ENCODE measurements at places on chromosomes 13 and 19.

- no peak for DNase-seq
Observed at GRCh38 chr13:113226873-113227450, 17.5 kb downstream of the CUL4A start.

DNA sequence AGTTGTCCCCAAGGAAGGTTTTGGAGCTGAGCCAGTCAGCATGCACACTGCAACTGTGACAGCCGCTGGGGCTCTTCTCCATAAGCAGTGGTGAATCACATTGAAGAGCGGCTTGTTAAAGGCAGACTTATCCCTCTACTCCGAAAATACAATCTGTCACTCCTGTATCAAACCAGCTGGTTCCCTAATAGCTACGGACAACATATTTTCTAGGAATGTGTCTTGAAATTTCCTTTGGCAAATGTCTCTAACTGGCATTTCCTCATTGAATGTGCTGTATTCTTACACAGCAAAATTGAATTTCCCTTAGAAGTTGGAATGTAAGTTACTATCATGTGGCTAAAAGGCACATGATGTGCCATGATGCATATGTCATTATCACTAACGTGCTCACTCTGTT is 104.0 kb upstream of the GPR12 start:
- DNase-seq, result no peak

GRCh38 chr13:103349211-103349980 is 283.2 kb upstream of the SLC10A2 start:
- DNase-seq, result no peak

- DNase-seq, result no peak
Observed at GRCh38 chr19:55390461-55390880, 4.7 kb downstream of the RPL28 start.

DNA sequence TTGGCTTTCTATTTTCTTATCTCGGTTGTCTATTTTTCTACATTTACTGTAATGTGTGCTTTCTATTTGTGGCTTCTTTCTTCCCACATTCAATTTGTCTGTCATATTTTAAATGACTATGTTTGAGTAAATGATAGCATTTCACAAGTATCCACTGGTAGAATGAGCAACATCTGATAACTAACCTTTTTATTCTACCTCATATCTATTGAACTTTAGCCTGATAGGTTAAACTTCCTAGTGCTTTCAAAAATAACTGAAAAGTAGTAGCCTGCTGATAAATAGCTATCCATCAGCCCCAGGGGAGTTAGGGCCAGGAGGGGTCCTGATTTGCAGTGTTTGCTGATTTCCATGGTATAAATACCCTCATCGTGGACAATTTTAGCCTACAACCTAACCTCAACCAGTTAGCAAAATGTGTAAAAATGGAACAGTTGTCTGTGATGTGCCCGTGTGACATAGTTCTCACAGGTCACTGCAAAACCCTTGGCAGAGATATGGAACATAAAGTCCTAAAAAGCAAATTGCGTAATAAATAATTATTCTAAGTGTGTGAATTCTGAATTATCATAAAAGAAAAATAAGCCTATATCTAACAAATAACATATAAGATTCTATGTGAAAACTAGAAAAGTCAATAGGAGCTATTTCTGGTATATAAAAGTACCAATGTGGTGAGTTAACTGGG is 32.1 kb downstream of the KCTD12 start:
- no peak for DNase-seq

DNA sequence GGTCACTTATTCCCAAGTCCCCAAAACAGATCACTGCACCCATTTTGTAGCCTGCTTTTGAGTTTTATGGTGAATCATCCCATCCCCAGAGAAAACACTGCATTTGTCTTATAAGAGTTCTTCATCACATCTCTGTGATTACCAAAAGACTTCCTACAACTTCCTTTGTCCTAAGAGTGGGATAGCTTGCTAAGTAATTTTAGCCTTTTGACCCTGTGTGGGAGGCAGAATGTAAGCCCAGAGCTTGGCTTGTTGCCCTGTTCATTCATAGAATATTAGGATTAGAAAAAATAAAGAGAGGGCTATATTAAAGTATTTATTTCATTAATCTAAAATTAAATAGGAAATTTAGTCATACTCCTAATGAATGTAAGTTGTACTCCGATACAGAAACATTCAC is 213.3 kb downstream of the MZT1 start:
- DNase-seq, result no peak

- DNase-seq, result no peak
Observed at GRCh38 chr13:112668924-112669323, 20.9 kb upstream of the ATP11A start.

- DNase-seq, result no peak
Observed at GRCh38 chr13:113113846-113114271, 8.3 kb downstream of the F7 start.

DNA sequence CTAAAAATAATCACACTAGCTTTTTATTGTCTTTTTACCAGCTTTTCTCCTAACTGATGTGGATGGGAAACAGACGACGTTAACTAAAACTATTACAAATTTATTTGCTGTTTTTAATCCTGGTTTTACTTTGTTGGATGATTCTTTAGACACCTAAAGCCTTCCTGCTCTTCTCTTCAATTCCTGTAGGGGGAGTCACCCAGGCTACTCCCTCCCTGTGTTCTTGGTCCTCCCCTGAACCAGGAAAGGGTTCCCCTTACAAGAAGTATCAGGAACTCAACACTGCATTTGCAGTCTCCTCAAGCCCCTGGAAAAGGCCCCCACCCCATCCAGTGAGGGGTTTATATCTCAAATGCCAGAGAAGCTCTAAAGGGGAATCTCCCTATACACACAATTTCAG is 206.1 kb downstream of the SUCLA2 start:
- no peak for DNase-seq

- DNase-seq, result no peak
Observed at GRCh38 chr13:27793507-27794367, 1.5 kb downstream of the GSX1 start.

DNA sequence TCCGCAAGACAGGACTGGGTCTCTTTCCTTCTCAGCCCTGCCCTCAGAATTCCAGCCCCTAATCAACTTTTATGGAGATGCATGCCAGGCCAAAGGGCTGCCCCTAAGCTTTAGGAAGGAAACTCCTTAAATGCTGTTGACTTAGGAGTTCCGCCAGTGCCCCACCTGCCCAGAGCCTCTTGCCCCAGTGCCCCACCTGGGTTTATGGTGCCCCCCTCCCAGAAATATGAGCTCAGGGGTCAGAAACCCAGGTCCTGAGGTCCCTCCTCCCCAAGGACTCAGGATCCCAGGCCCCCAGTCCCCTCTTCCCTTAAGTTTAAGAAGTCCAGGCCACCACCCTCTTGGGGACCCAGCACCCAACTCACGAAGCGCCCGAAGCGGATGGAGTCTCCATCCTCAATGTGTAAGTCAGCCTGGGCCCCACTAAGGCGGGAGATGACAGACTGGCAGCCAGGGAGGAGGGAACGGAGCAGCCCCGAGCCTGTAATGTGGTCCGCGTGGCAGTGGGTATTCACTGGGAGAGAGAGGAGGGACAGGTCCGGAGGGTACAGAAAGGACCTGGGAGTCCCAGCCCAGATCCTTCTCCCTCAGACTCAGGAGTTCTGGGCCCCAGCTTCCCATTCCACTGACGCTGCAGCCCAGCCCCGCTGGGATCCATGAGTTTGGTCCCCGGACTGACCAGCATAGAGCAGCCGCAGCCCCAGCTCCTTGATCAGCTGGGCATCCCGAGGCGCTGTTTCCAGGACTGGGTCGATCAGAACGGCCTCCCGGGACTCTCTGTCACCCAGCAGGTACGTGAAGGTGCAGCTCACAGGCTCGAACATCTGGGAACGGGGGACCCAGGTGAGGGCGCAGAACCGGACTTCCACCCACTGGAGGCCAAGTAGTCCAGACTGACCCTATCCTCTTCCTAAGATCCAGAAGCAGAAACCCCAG is 897 bp downstream of the ETHE1 start:
- no peak for DNase-seq

DNA sequence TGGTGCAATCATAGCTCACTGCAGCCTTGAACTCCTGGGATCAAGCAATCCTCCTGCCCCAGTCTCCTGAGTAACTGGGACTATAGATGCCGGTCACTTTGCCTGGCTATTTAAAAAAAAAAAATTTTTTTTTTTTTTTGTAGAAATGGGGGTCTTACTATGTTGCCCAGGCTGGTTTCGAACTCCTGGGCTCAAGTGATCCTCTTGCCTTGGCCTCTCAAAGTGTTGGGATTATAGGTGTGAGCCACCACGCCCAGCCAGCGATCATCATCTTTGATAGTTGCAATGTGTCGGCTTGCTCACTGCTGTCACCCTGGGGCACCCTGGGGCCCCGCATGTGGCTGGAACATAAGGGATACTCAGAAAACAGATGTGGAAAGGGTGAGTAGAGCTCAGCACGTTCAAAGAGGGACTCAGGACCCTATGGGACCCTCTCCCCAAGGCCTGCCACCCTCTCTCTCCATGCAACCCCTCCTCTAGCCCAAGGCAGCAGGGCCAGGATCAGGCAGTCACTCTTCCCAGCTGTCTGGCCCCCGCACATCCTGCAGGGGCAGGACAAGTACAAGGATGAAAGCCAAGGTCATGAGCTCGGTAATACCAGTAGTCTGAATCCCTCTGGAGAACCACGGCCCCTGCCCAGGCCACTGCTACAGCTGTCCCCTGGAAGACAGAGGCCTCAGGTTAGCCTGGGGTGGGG is 6.5 kb upstream of the CCL25 start:
- DNase-seq, result no peak

DNA sequence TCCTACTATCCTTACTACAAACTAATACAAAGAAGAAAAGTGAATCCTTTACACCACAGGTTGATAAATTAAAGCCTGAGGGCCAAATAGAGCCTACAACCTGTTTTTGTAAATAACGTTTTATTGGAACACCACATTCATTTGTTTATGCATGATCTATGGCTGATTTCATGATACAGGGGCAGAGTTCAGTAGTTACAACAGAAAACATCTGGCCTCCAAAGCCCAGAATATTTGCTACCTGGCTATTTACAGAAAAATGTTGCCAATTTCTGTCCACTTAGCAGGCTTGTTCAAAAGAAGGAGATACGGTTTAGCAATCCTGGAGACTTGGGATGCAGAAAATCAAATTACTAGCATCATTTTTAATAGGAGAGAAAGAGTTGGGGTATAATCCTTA is 24.1 kb downstream of the DCT start:
- no peak for DNase-seq

DNA sequence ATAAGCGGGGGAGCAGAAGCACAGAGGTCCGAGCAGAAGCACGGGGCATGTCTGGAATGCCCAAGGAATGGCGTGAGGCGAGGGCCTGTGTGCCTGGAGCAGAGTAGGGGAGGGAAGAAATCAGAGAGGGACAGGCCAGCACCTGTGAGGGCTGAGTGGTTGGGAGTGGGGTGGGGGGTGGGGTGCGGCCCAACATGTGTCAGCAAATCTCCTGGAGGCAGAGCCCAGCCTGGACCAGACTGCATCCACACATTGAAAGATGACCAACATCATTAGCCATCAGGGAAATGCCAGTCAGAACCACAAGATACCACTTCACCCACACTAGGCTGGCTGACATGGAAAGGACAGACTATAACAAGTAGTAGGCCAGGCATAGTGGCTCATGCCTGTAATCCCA is 11.2 kb downstream of the CLASRP start:
- DNase-seq, result no peak

DNA sequence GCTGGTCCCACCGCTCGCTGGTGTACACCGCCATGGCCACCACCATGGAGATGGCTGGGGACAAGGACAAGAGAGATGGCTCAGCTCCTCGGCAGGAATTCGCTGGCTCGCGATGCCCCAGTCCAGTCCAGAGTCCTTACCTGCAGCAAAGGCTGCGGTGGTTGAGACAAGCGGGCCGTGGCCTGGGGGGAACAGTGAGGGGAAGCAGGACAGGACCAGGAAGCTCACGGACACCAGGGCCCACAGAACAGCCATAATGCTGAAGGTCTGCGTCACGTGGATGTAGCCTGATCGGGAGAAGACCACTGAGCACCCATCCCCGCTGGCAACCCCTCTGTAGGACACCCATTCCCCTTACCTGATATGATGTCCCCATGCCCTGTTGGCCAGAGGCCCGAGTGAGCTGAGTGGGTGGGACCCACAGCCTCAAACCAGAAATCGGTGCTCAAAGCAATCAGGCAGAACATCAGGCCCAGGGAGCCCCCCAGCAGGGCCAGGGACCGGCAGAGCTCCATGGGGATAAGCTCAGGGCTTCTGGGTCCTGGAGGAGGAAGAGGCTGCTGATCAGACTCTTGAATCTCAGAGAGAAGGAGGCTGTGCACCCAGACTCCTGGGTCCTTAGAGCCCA is 319 bp downstream of the NKG7 start:
- no peak for DNase-seq

DNA sequence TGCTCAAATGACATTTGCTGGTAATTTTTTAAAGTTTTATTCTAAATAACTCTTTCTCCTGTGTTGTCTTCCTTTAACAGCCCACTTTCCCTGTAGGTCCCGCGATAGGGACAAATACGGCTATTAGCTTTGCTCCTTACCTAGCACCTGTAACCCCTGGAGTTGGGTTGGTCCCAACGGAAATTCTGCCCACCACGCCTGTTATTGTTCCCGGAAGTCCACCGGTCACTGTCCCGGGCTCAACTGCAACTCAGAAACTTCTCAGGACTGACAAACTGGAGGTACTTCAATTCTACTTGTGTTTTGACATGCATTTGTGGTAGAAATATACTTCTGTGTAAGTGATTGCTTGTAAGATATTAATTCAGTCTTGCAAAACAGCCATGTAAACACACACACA is 91.0 kb upstream of the RAP2A start:
- no peak for DNase-seq

- no peak for DNase-seq
Observed at GRCh38 chr19:41997851-41998229, 3.8 kb upstream of the ATP1A3 start.

GRCh38 chr13:97205982-97206381 is 16.2 kb upstream of the MBNL2 start:
- DNase-seq, result no peak

DNA sequence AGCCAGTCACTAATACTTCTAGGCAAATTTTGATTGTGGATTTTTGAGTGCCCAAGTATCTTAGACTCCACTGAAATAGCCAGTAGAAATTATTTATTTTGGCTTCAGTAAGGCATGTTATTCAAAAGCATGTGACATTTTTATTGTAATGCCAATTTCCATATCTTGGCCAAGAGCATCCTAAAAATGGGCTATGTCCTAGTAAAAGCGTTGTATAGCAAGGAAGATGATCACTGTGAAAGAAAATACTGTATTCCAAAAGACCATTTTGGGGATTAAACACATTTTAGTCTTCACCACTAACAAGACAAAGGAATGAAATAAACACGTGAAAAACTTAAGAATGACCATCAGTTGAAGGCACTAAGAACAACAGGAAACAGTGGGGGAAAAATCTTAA is 149.1 kb downstream of the NUFIP1 start:
- no peak for DNase-seq

GRCh38 chr13:112744168-112745021 is 54.6 kb downstream of the ATP11A start:
- DNase-seq, result no peak

GRCh38 chr13:90746230-90746629 is 601.3 kb upstream of the MIR17HG start:
- no peak for DNase-seq

- no peak for DNase-seq
Observed at GRCh38 chr19:29606420-29606747, 301 bp downstream of the POP4 start.

GRCh38 chr13:113562085-113562749 is 22.3 kb upstream of the TFDP1 start:
- peak; percentile 72 for DNase-seq
